ENCODE measurements at places on chromosomes 11 and 22.

- no peak for DNase-seq
Measured at GRCh38 chr11:117187799-117188481, 9.4 kb downstream of the SIDT2 start.

GRCh38 chr22:19687561-19688300, 26.6 kb upstream of the SEPTIN5 start:
- no peak for DNase-seq

DNA sequence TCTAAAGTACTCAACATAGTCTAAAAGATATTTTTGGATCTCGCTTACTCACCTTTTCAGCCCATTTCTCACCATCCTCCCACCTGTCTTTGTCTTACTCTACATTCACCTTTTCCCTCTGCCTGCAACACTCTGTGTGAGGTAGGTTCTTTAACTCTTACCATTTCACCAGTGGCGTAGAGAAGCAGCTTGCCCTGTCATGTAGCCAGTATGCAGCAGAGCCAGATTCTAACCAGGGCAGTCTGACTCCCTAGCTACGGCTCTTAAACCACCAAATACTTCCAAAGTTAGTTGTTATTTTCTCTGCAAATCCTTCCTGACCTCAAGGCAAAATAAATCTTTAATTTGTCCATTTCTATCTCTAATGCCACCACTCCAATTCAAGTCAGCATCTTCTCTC, 7.5 kb downstream of the ALG8 start:
- no peak for DNase-seq

DNA sequence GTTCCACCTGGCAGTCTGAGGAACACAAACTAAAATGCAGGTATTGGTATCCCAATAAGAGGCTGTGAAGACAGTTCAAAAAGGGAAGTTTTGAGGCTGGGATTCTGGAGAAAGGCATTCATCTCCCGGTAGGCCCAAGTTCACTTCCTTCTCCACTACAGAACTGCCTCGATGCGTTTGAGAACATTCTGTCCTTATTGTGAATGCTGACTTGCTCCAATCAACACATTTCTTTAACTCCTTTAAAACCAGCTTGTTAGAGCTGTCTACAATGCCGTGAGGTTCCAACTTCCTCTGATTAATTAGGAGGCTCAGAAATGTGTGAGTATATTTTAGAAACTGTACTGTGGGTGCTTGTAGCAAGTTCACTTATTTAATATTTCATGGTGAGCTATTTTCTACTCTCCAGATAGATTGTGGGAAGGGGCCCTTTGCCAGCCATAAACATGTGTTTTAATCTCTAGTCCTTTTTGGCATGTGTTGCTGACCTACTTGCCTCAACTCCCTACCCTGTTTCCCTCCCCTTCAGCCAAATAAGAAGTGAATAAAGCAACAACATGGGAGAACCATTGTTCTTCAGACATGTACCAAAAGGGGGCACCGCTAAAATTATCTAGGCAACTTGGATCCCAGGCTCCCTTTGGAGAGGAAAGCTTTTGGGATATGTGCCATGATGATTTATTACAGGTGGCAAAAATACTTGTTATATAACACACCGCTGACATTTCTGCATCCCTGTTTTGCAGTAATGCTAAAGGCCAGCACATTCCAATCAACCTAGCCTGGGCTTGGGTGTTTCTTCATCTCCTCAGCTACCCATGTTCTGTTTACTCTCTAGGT, 245.6 kb downstream of the BLID start:
- DNase-seq, result no peak

GRCh38 chr11:116403794-116404461, 368.9 kb downstream of the BUD13 start:
- no peak for DNase-seq

DNA sequence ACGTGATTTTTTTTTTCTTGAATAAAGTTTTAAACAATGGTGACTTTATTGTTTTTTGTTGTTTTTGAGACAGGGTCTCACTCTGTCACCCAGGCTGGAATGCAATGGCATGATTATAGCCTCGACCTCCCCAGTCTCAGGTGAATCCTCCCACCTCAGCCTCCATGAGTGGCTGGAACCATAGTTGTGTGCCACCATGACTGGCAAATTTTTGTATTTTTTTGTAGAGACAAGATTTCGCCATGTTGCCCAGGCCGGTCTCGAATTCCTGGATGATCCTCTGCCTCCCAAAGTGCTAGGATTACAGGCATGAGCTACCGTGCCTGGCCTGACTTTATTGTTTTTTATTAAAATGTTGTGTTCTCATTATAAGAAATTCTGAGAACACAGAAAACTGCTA, 12.2 kb upstream of the CRYBB3 start:
- DNase-seq, result no peak

Data from stimulated activated naive CD8-positive, alpha-beta T cell treated with anti-CD3 and anti-CD28 coated beads, Interleukin-15, amount 100 ng/mL, for 72 hours (primary cell).